ENCODE measurements at places on chromosomes 6 and 20.

DNA sequence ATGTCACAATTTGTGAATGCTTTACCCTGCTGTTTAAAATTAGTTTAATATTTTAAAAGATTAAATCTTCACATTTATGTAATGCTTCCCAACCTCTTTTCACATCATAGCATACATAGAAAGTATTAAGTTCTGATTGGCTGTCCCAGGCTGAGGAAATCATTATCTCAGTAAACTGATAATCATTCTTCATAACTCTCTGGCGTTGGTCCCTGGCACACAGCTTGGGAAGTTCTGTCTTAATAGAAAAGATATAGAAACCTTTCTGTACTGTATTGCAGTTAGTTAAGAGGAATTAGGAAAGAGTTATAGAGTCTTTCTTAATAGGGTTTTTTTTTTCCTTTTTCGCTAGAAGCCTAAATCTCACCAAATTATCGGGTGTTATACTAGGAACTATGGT lies 85.4 kb downstream of the CBFA2T2 start:
- no peak for DNase-seq

- DNase-seq = no peak
Measured at GRCh38 chr6:21049572-21049971, 515.3 kb downstream of the CDKAL1 start.

DNA sequence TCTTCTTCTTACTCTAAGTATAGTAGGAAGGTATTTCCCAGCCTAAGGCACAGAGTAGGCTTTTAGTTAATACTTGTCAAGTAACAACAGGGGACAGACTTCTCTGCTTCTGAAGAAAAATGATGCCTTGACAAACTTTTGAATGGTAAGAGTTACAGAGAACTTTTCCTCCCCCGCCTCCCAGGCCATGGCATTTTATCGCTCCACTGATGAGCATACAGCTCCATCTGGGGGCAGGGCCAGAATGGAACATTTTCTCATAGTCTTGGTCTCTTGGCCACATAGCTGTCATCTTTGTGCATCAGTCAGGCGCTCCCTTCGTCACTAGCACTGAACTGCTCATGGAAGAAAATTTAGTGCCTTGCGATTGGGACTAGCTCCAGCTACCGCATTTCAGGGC lies 1066.8 kb upstream of the CITED2 start:
- peak; percentile 83 for DNase-seq

GRCh38 chr6:44989391-44989790 lies 338.7 kb upstream of the RUNX2 start:
- no peak for DNase-seq

DNA sequence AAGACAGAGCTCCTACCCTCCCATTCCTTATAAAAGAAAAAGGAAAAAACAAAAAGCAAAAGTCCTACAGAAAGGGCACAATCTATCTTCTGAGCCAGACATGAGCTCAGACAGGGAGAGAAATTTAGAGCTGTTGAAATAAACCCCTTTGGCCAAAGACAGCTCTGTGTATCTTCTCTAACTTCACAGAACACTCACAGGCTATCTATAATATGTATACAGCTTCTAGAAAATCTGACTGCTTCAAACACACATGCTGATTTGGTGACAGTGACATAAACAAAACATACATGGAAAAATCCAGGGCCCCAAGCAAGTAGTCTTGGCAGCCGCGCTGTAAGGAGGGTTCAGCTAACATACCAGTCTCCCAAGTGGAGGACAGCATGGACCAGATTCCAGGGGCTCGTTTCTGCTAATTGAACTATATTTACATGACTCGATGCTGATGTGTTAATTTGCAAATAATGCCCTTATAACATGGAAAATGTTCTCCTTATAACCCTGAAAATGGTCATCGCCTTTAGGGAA lies 37.0 kb downstream of the MTFR2 start:
- no peak for DNase-seq

GRCh38 chr6:43196337-43196736 lies 14.3 kb downstream of the CUL9 start:
- no peak for DNase-seq

- no peak for DNase-seq
Measured at GRCh38 chr6:146498309-146498708, 45.3 kb upstream of the RAB32 start.

GRCh38 chr20:20490673-20491072 lies 122.8 kb downstream of the INSM1 start:
- DNase-seq = no peak

DNA sequence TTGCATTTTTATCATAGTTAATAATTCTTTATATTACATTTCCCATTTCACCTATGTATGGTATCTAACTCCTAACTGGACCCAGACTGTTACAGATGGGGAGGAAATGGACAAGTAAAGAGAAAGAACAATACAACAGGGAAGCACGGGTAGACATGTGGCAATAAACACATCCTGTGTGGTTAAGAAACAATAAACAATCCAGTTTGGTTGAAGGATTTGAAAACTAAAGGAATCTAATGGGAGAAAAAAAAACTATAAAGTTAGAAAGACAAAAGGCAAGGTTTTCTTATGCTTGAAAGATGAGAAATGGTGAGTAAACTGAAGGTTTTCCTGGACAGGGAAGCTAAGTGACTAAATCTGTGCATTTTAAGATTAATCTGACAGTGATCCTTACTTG lies 34.9 kb upstream of the ALDH8A1 start:
- no peak for DNase-seq

DNA sequence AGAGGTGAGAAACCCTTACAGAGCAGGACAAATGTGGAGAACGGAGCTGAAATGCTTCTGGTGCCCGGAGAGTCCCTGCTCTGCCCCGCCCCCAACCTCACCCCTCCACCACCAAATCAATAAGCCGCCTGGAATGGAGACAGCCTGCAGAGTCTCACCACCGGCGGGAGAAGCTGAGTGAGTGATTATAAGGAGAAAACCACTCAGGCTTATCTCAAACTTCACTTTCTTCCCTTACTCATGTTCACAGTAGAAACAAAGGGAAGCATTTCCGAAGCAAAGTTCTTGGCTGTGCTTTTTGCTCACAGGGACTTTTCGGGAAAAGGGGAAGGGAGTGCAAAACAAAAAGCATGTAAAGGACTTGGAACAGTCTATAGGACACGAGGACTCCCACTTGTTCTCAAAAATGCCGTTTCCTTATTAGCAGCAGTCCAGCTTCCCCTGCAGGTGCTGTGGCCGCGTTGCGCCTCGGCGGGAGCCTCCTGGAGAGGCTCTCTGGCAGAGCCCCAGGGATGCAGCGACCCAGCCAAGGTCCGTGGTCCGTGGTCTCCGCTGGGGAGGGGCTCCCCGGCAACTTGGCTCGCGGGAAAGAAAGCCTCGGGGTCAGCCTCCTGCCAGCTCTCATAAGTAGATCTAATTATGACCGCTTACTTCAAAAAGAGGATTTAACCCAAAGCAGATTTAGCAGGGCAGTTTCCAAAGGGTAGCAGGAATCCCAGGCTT lies 64.8 kb upstream of the TMEM30A start:
- DNase-seq = no peak

GRCh38 chr6:122677406-122677805 lies 67.2 kb downstream of the PKIB start:
- DNase-seq = peak; percentile 34

GRCh38 chr6:34671801-34672656 lies 24.5 kb downstream of the ILRUN start:
- DNase-seq = no peak

DNA sequence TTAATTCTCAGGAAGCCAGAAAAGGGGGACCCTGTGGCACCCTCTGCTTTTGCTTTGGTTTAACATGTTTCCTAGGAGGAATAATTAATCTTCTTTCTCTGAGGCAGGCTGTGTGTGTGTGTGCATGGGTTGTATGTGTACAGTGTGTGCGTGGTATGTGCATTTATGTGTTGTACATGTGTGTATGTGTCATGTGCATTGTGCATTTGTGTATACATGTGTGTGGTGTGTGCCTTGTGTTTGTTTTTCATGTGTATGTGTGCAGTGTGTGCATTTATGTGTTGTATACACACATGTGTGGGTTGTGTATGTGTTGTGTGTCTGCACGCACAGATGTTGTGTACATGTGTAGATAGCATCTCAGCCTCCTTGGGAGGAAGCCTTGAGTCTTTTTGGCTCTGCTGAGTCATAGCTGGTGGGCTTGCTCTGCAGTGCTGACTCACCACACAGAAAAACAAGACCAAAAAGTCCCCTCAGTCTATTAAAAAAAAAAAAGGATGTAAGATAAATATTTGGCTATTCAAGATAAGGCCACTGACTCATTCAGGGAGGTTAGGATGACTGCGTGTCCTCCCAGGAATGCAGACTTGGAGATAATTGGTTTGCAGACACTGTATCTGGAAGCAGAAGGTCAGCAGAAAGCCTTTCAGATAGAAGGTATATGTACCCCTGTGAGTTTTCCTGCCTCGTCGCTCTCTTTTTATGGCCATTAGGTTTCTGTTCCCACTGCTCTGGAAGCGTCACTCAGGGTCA lies 58.6 kb downstream of the SYNJ2 start:
- DNase-seq = peak; percentile 94

- no peak for DNase-seq
Measured at GRCh38 chr6:106546691-106547414, 82.4 kb downstream of the RTN4IP1 start.

- no peak for DNase-seq
Measured at GRCh38 chr6:39380837-39381549, 58.5 kb upstream of the KCNK16 start.

GRCh38 chr6:107536180-107536961 lies 46.5 kb downstream of the SOBP start:
- no peak for DNase-seq

GRCh38 chr6:5472571-5472970 lies 211.3 kb downstream of the FARS2 start:
- DNase-seq = no peak

DNA sequence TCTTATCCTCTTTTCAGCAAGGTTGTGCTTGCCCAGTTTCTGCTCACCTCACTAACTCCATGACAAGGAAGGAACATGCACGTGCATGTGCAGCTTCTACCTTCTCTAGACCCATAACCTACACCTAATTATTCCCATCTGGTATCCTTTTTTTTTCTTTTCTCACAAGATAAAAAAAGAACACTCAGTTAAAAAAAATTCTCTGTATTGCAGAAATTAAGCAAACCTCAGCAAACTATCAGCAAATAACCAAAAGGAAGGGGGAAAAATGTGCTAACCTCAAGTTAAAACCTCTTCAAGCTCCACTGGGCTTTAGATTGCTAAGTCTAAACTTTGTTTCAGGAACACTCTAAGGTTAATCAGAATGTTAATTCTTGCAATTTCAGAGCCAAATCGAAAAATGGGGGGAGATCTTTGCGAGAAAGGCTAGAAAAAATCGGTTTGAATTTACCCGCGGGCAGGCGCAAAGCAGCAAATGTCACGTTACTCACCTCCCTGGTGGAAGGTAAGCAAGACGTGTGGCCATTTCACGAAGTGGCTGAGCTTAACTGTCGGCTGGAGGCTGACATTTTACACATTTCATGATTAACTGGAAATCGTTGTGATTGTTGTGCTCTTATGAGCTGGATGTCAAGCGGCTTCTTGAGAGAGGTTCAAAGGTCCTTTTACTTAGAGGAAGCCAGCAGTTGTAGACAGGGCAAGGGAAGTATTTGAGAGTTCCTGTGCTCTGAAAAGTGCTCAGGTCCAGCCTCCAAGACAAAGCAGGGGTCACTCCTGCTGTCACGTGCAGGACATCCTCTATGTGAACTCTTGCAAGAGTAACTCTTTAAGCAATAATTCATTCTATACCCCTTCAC lies 19.1 kb downstream of the TFAP2B start:
- DNase-seq = no peak

DNA sequence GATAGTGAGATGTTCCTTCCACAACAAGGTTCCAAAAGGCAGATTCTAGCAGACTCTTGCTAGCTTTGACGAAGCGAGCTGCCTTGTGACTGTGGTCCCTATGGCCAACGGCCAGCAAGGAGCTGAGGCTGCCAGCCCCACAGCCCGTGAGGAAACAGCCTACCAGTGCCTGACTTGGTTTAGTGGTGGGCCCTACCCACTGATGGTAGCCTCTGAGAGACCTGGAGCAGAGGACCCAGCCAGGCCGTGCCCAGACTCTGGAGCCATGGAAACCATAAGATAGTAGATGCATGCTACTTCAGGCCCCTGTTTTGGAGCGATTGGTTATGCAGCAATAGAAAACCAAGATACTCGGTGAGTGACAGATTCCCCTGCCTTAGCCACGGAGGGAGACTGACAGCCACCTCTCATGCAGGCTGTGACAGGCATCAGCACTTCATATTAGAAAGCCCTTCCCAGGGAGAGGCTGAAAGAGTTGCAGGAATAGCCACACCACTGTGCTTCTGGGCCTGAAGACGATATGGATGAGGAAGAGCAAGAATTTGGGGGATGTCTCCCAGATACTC lies 19.2 kb downstream of the PSMG4 start:
- no peak for DNase-seq

DNA sequence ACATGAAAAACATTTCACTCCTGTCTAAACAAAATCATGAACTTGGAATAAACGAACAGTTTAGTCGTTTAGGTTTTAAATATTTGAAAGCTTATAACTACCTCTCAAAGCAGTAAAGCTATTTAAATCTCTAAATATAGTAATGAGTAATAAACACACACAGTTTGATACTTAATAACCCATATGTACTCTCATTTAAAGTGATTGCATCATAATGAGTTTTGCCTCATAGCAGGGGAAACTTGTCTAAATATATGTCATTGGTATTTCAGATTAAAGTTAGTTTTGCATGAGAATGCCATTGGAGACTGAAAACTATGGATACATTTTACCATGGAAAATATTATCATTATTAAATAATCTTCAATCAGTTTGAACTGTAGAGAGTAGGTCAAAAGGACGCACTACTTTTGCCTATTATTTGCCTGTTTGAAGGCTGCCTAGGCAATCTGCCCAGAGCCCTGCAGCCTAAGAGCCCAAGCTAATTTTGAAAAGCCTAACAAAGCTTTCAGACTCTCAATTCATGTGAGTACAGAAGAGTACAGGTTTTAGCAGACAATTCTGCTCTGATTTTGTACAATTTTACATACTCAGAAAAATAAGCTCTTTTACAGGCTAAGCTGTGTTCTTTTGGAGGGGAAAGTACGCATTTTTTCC lies 632.8 kb downstream of the HACE1 start:
- DNase-seq = no peak

DNA sequence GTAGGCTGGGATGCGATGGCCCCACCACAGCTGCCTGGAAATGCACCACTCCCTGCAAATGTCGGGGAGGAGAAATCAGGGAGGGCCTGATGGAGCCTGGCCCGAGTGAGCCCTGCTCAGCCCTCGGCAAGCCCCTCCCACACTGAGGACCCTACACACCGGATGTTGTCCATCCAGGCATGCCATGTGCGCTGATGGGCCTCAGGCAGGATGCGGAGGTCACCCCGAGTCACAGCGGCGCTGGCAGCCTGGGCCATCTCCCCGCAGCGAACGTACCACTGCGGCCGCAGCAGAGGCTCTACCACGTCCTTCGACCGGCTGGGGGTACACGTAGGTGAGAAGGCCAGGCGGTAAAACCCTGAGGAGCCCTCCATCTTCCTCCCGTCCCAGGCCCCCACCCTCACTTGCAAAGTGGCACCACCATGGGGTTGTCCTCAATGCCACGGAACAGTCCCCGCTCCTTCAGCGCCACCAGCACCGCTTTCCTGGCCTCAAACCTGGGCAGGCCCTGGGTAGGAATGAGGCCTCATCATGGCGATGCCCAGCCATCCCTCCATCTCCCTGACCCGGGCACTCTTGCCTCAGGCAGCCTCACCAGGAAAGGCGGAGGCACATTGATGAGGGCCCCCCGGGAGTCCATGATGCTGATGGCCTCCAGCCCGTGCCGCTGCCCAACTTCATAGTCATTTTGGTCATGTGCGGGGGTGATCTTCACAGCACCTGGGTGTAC lies 5.2 kb upstream of the VWA7 start:
- no peak for DNase-seq

All from fibroblast of skin of left quadriceps (primary cell).